ENCODE measurements at places on chromosomes 1 and 21. TPM values are rescaled to one million over a fixed set of nuclear protein-coding genes. Genes with fewer than 3 reads are reported as not detected.

DNA sequence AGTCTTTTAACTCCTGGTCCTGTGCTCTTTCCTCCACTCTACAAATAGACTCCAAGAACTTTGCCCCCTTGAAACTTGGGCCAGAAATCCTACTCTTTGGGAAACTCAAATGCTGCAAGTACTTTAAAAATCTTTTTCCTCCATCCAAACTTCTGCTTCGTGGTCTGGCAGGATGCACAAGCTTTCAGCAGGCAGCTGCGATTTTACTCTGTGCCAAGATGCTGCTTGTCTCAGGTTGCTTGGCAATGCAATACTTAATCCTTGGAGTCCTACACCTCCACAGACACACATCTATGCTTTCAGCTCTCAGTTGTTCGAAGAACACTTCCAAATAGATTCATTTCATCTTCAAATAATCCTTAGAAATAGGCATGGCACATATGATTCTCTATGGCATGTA lies 435.3 kb upstream of the USP24 start:
- DNase-seq = peak; percentile 81

DNA sequence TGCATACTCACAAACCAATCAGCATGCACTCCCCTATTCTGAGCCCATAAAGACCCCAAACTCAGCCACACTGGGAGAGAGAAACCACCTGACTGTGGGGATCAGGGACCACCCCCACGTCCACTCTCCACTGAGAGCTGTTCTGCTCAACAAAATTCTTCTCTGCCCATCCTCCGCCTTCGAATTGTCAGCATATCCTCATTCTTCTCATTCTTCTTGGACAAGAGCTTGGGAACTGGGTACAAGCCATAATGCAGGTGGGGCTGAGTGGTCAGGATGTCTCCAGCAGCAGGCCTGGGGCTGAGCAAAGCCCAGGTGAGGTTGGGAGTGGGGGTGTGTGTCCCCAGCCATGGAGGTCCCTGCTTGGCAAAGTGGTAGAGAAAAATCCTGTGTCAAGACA lies 34.6 kb upstream of the IFNGR2 start:
- no peak for DNase-seq

GRCh38 chr1:52037402-52037814 lies 3.8 kb upstream of the KTI12 start:
- no peak for DNase-seq

DNA sequence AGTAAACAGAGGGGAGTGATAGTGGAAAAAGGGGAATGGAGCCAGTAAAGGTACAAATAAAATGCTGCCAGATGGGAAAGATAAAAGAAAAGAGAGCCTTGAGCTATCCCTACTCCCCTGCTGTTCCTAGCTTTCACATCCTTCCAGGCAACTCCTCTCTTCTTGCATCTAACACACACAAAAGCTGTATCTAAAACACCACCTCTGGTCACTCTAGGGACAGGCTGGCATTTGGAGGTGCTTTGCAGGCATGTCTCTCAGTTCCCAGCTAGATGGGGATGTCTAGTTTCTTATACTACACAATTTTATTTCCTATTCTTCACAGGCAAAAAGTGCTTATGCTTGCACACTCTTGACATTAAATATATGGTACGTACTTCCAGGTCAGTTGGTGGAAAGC lies 185.1 kb upstream of the ST6GALNAC5 start:
- no peak for DNase-seq

CRNN gene
- 26.0 TPM for total RNA-seq

DNA sequence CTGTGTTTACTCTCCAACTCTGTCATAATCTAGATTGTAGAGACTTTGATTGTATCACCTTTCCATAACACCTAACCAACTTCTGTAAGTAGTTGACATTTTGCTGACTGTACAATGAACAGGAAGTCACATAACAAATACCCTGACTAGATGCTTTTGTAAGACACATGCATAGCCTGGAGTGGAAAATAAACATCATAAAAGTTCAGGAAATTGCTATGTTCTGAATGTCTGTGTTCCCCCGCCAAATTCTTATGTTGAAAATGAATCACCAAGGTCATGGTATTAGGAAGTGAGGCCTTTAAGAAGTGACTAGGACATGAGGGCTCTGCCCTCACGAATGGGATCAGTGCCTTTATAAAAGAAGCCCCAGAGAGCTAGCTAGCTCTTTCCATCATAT lies 40.4 kb upstream of the ZSWIM5 start:
- DNase-seq = no peak

GRCh38 chr1:172143384-172144055 lies 277.0 kb upstream of the C1orf105 start:
- DNase-seq = peak; percentile 81
